ENCODE measurements at places on chromosomes 5 and 9.
A peak's percentile ranks its signal among the peaks of the same experiment; 100 is the strongest.

- DNase-seq = no peak
Measured at GRCh38 chr5:54551926-54552325, 34.4 kb downstream of the SNX18 start.

GRCh38 chr5:132475497-132475882, 15.1 kb downstream of the IRF1 start:
- no peak for DNase-seq

- DNase-seq = no peak
Measured at GRCh38 chr9:136539427-136540421, 6.1 kb downstream of the NOTCH1 start.

DNA sequence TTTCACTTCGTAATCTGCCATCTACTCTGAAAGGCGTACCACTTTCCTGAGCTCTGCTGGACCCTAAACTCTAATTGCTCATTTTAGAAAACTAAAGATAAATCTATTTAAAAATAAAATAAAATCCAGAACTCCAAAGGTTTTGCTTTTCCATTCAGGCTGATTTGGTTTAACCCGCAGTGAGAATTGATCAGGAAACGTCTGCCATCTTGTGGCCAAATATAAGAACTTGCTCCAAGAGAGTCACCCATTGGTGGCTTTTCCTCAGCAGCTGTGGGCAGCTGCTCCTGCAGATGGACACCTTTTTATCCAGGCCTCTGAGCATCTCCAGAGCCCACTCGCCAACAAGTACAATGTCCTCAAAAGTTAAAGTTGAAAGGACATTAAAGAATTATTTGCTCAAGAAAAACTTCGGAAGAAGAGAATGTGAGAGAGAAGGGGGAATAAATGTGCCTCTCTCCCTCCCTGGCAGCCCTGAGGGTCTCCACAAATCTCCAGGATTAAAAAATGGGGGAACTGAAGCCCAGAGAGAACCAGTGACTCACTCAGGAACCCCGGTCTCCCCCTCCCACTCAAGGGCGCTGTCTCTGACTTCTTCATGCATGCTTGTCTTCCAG, 4.1 kb downstream of the SAXO1 start:
- DNase-seq = peak; percentile 60

- DNase-seq = no peak
Measured at GRCh38 chr9:128073253-128073886, 5.3 kb downstream of the SLC25A25 start.

DNA sequence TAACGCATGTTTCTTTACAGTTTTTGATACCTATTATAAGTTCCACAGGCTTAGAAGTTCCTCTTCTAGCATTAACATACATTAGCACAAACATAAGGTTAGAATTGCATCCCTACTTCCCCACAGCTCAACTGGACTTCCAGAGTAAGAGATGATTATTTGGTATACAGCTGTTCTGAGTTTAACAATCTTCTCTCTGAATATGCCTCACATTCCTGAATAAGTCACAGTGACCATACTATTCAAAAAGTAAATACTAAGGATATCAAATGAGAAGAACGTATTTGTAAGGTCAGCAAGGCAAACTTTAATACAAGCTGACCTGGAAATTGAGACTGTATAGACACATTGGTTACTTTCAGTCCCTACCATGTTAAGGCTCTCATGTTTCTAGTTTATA, 21.3 kb downstream of the NR6A1 start:
- DNase-seq = no peak

DNA sequence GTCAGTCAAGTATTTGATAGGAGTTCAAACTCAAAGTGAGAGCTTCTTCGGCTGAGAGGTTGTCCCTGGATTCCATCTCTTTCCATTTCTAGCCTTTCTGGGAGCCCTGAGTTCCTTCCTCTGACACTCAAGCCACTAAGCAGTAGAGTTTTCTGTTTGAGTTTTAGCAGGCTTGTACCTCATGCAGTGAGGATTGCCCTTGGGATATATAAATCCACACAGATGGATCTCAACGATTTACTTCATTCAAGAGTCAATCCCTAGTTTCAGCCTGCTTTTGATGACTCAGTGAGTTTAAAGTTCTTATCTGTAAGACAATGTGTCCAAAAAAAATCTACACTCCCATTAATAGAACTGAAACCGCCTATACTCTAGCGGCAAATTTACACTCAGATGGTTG, 2240.9 kb upstream of the WWC1 start:
- no peak for DNase-seq

DNA sequence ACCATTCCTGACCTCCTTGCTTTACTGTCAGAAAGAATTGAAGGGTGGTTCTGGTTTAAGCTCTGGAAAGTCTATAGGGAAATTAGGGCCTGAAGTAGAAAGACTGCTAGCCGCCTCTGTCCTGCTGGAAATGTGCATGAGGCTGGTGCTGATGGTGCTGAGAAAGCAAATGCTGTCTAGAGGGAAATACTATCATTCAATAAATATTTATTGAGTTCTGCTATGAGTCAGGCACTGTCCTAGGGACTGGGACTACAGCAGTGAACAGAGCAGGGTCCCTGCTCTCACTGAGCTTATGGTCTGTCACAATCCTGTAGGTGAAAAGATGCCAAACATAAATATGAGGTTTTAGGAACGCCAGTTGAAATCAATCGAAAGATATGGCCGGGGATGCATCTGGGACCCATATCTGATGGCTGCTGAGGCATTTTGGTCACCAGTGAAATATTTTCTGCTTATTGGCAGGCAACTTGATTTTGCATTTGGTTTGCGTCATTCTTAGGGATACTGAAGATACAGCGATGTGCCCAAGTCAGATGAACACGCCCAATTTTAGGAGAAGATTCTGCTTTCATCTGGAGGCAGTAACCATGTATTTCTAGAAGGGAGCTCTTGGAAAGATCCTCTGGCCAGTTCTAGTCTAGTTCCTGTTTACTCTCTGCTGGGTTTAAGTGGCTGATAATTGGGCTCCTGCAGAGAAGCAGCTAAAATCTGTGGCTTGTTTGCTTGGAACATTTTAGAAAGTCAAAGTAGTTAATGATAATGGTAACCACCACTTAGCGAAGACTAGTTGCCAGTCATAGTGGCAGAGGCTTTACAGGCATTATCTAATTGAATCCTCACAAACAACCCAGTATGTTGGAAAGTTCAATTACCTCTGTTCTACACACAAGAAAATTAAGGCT, 73.3 kb downstream of the INSYN2B start:
- DNase-seq = no peak

DNA sequence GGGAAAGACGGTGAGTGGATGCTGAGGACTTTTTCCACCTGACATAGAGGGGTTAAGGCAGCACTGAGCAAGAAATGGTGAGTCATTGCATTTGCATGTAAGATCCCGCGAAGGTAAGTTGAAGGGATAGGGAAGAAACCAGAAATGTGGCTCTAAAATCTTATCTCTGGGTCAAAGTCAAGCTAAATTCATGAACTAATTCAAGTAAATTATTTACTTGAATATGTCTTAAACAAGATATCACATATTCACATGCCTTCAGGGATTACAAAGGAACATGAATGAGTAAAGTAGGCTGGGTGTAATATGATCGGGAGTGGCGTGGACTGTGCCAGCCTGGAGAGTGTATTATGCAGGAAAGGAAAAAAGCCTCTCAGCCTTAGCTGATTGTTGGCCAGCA, 74.4 kb upstream of the EQTN start:
- DNase-seq = peak; percentile 20

GRCh38 chr5:132243366-132243977, 14.0 kb upstream of the PDLIM4 start:
- DNase-seq = no peak

DNA sequence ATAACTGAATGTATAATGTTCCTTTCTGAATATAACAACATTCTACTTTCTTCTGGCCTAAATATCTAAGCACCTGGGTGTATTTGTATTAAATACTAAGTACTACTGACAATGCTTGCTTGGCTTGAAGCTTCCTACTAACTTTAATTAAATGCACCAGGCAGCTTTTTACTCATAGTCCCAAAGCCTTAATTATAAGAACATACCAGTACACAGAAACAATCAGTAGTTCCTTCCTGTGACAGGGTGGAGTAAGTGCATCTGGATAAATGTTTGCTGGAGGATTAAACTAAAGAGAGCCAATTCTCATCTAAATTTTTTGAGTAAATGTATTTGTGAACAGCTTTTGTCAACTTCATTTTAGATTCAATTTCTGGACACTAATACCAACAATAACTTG, 558.6 kb upstream of the SEMA6A start:
- no peak for DNase-seq

GRCh38 chr9:104826079-104826775, 62.3 kb downstream of the NIPSNAP3B start:
- no peak for DNase-seq

DNA sequence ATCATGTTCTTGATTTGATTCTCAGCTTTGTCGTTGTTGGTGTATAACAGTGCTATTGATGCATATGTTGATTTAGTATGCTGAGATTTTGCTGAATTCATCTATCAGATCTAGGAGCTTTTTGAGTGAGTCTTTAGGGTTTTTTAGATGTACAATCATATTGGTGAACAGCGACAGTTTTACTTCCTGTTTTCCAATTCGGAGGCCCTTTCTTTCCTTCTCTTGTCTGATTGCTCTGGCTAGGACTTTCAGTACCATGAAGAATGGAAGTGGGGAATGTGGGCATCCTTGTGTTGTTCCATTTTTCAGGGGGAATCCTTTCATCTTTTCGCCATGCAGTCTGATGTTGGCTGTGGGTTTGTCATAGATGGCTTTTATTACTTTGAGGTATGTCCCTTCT, 100.4 kb downstream of the SGCD start:
- DNase-seq = no peak

GRCh38 chr9:95001720-95002119, 275.2 kb downstream of the AOPEP start:
- no peak for DNase-seq

DNA sequence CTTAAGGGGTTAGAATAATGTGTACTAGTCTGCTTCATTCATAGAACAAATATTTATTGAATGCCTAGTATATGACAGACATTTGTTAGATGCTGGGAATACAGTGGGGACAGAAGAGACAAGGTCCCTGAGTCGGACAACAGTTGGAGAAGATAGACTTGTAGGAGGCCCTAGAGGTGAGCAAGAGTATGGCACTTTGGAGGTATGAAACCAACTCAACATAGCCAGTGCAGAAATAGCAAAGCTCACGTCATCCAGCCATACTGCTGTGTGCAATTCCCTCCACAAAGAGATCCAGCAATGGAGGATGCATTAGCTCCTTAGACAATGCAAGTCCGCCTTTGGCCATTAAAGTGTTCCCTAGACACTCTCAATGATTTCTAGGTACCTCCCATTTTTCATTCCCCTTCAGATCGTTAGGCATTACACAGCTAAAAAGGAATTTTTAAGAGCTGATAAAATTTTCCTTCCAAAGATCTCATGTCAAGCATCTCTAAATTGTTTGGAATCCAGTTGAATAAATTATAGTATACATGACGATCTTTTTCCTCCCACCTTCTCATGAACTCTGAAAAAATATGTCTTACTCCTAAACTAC, 1949.6 kb upstream of the WWC1 start:
- no peak for DNase-seq

DNA sequence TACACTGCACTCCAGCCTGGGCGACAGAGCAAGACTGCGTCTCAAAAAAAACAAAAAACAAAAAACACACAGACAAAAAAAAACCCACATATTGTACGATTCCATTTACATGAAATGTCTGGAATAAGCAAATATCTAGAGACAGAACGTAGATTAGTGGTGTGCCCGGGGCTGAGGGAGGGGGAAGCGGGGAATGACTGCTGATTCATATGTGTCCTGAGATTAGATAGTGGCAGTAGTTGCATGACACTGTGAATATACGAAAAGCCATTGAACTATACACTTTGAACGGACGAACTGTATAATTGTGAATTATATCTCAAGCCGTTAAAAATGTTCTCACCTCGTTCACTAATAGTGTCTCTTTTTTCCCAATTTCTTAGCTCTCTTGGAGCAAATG, 23.9 kb downstream of the FGF1 start:
- no peak for DNase-seq

GRCh38 chr9:88996046-88996920, 5.0 kb downstream of the S1PR3 start:
- DNase-seq = no peak

DNA sequence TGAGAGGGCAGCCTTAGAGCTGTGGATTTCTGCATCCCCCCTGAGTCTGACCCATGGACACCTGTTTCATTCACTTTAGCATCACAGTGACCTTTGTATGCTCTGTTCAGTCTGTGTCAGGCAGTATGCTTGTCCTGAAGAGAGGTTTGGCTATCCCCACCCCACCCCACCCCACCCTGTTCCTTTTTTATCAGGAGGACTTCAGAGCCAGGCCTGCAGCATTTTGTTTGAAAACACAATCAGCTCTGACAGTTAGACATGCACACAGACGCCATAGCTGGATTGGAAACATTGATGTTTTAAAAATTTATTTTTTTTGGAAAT, 142.2 kb downstream of the NTRK2 start:
- DNase-seq = no peak

GRCh38 chr5:121797681-121798518, 53.8 kb upstream of the FTMT start:
- DNase-seq = no peak

DNA sequence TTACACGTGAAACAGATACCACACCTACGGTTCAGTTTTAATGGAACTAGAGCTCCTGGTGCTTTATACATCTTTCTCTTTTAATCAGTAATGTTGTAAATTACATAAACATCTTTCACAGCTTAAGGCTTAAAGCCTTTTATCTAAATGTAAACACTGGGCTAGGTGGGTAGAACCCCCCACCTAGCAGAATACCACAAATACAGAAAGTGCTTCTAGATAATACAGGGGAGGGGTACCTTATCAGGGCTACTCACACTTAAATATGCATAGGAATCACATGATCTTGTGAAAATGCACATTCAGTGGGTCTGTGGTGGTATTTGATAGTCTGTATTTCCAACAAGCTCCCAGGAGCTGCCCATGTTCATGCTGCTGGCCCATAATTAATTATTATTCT, 256.4 kb upstream of the TARS1 start:
- no peak for DNase-seq

DNA sequence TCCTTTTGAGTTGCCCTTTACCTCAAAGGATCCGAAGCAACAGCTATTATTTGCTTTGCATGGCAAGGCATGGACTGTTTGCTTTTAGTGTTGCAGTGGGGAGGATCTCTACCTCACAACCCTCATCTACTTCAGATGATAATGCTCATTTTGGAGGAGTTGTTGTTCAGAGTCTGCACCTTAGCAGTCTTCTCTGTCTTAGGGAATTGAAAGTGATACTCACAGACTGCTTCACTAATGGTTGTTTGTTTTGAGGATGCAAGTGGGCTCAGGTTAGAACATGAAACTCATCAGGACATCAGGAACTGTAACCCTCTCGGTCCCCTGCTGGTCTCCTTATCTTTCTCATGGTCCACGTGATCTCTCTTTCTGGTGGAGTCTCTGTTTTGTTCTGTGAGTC, 172.9 kb upstream of the ANKH start:
- DNase-seq = no peak

DNA sequence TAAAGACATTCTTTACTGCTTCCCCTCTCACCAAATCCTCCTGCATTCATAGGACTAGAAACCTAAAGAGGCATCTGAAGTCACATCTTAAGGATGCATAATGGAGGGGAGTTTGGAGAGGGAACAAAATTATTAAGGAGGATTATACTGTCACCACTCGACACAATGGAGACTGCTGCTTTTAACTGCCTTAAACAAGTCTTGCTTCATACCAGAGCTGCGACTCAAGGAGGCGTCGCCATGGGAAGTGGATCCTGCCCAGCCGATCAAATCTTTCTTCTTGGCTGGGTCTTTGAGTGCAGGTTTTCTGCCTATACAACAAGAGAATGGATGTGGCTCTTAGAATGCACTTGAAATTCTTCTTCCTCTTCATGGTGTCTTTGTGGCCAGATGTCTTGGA, 66.7 kb upstream of the FOXE1 start:
- DNase-seq = no peak

Data from NCI-H2171 treated with DMSO at 0.1 percent for 48 hours (cell line).